ENCODE measurements at places on chromosomes 2 and 18.

DNA sequence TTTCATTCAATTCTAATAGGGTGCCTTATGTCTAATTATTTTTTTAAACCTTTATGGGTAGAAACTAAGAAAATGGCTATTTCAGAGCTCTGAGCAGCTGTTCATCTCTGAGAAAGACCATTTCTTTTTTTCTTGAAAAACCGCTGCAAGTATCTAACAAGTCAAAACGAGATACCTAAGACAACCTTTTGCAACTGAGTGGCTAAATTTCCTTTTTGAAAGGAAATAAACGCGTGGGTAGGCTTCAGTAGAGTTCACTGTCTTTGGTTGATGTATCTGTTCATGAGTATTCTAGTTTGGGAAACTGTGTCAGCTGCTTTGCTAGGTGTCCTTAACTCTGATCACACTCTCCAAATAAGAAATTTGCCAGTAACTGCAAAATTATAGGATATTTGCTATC lies 104.3 kb upstream of the LINC00305 start:
- no peak for DNase-seq

GRCh38 chr2:100399714-100400113 lies 17.8 kb downstream of the CHST10 start:
- DNase-seq = no peak

DNA sequence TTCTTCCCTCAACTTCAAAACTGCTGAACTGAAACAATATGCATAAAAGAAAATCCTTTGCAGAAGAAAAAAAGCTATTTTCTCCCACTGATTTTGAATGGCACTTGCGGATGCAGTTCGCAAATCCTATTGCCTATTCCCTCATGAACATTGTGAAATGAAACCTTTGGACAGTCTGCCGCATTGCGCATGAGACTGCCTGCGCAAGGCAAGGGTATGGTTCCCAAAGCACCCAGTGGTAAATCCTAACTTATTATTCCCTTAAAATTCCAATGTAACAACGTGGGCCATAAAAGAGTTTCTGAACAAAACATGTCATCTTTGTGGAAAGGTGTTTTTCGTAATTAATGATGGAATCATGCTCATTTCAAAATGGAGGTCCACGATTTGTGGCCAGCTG lies 8.4 kb downstream of the HOXD8 start:
- no peak for DNase-seq

DNA sequence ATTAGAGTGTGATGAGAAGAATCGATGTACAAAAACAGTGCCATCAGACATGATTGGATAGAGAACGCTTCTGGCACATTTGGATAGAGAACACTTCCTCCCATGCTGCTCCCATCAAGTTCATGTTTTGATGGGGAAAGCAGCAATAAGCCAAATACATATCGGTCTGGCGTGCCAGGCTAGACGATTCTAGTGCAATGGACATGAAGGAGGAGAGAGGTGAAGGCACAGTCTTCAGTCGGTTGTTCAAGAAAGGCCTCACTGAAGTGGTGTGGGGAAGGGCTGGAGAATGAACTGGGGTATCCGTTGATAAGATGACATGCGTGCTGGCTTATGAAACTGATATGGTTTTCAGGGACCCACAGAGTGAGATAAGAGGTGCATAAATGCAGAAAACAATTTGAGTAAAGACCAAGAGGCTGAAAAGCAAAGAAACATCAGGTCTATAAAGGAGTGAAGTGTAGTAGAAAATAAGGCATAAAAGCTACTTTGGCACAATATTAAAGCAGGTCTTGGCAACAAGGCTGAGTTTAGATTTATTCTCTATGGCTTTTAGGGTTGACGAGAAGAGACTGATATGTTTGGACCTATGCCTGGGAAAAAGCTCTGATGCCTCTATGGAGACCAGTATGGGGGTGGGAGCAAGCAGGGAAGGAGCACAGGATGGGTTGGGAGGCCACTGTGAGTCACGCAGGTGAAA lies 117.6 kb upstream of the PIEZO2 start:
- DNase-seq = no peak

- DNase-seq = no peak
Observed at GRCh38 chr18:23171581-23172156, 36.4 kb downstream of the CABLES1 start.

DNA sequence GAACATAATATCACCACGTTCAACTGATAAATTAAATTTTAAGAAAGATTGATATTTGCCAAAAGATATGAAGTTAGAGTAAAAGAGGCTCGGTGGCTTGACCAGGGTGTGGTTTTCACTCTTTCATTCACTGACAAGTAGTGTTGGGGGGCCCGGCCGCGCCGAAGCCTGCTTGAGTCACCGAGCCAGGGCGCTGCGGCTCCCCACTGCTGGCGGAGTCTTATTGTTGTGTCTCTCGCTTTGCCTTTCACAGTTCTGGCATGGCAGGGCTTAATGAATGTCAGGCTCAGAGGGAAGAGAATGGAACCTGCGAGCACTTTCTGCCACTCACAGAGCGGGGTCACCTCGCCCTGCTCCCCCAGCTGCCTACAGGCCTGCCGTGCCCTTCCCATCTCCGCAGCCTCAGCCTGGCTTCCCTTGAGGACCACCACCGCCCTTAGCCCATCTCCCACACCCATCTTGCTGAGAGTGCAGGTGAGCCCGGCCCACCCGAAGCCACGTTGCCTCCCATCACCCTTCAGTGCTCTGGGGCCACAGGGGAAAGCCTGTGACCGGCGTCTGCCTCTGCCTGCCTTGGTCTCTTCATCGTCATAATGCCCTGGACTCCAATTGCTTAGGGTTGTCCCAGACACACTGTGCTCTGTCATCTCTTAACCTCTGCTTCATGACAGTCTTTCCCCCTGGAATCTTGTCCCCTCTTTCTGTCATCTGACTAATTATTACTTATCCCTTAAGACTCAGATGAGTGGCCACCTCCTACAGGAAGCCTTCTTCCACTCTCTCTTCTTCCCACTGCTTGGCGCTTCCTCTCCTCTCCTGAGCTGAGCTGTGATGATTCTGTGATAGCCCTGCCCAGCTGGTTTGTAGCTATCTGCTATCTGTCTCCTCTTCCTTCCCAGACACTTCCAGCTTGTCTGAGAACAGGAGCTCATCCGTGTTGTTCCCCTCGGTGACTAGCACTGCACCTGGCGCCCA lies 142.5 kb downstream of the FAM210A start:
- DNase-seq = no peak

DNA sequence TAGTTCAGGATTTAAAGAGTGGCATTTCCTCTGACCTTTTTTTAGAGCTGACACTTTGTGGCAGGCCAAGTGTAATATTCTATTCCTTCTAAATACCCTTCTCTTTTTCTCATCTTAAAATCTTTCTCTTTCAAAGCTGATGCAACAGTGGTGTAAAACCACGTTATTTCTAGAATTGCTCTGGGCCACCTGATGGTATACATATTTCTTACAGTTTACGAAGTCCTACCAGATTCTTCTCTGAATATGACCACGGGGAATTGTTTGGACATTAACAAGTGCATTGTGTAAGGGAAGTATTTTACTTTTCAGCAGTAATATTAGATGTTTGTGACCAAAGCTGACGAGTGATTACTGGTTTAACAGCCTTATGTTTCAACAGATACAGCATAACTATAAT lies 109.9 kb downstream of the PTPRM start:
- no peak for DNase-seq
